NCI-H510A treated with DMSO at 0.1 percent for 48 hours (cell line): ENCODE measurements at places on chromosomes 2 and 18.

- DNase-seq = peak; percentile 50
Observed at GRCh38 chr2:226798422-226799210, 1.0 kb downstream of the IRS1 start.

GRCh38 chr2:39649511-39649910 lies 16.2 kb upstream of the TMEM178A start:
- DNase-seq = no peak

DNA sequence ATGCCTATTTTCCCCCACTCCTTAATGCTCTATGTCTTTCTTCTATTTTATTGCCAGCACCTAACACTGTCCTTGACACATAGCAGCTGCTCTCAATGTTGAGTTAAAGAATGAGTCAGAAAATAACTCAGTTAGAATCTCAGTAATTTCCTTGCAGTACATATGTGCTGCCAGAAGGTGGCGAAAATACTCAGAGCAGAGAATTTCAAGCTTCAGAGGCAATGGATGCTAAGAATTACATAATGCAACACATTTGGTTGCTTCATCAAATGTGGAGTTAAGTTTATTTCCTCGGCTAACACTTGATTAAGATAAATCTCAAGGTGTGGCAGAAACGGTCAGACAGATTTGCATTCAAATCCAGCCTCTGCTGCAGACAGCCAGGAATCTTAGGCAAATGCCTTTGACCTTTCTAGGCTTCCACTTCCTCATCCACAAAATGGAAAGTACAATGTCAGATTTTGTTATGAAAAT lies 105.6 kb downstream of the VSNL1 start:
- DNase-seq = peak; percentile 78

DNA sequence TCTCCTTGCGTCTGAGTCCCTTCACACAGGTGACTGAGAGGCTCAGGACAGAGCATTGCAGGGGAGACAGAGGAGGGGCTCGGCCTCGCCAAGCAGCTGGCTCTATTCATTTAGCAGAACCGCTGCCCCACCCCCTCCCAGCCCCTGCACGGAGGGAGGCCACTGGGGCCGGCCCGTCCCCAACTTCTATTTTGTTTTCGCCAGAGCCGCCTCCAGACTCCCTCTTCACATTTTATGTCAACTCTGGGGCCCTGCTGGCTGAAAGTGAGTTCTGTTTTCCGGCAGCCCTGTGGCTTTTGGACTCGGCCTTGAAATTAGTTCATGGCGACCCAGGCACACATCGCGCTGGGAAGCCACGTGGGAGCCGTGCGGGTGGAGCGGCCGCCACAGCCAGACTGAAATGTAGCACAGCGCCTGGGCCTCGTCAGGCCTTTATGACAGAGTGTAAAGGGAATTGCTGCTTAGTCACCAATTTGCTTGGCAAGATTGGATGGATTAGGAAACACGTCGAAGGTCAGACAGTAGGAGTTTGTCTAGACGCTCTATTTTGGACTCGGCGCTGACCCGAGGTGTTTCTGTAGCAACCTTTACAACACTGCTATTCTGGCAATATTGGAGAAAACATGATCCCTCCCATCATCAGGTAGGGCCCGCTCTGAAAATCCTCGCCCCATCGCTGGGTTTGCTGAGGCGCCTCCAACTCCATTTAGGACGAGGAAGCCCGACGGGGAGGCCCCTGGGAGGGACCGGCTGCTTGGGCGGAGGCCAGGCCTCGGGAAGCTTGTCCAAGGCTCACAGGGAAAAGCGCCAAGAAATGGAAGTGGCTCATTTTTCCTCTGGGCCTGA lies 90.7 kb upstream of the CTDP1 start:
- no peak for DNase-seq

DNA sequence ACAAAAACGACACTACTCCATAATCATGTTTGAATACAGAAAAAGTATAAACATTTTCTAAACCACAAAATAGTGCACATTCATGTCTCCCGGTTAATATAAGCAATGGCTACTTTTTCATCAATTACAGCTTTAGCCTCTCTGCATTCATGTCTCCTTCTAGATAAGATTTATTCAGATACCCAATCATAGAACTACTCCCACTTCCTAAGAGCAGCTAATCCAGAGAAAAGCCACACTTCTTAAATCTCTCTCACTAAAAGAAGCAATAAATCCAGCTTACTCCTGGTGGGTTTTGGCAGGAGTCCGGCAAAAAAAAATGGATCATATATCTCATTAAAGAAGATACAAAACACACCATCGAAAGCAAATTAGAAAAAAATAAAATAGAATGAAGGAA lies 20.1 kb downstream of the DSEL start:
- no peak for DNase-seq

DNA sequence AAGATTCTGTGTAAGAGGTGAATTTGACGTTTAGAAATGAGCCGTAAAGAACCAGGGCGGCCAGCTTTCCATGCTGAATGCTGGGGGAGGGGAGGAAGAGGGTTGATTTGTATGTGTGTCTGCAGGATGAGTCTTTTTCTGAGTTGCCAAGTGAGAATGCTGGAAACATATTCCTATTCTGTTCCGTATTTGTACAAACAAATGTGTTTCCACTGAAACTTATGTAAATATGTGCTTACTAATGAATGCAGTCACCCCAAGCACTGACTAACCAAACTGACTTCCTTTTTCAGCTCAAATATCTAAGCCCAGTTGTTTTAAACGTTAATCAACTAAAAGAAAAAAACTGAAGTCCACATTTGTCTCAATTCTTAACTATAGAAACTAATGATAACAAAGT lies 74.9 kb upstream of the APCDD1 start:
- no peak for DNase-seq

- no peak for DNase-seq
Observed at GRCh38 chr2:34848691-34849090, 1249.6 kb upstream of the FAM98A start.

DNA sequence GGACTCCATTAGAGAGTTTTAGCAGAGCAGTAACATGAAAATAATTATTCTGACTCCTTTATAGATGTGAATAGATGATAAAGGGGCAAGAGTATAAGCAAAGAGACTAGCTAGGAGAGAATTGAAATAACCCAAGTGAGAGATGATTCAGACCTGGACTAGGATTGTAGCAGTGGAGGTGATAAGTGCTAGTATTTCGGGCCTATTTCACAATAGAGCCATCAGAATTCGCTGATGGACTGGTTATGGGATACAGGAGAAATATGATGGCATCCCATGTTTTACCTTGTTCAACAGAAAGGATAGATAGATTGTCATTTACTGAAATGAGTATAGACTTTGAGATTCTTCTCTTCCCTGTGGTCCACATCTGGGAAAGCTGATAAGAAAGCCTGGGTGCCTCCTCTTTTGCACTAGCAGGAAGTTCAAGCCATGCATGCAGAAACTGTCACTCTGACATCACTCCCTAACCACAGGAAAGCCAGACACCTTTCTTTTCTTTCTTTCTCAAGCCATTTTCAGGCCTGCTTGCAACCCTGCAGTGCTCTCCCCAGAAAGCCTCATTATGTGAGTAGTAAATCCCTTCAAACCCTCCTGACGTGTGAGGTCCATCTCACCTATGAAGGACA lies 25.3 kb downstream of the DYNAP start:
- DNase-seq = no peak

DNA sequence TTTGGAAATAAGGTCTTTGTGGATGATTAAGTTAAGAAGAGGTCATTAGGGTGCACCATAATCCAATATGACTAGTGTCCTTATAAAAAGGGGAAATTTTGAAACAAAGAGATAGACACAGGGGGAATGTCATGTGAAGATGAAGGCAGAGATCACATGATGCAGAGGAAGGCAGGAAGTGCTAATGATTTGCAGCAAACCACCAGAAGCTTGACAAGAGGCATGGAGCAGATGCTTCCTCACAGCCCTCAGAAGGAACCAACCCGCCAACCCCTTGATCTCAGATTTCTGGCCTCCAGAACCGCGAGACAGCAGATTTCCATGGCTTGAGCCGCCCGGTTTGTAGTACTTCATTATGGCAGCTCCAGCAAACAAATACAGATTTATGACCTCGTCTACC lies 17.4 kb upstream of the SMARCAL1 start:
- DNase-seq = no peak

GRCh38 chr2:71711133-71711855 lies 257.9 kb downstream of the DYSF start:
- DNase-seq = no peak

- peak; percentile 34 for DNase-seq
Observed at GRCh38 chr2:15730545-15731212, 139.0 kb downstream of the DDX1 start.

GRCh38 chr2:125564471-125564870 lies 1091.5 kb upstream of the GYPC start:
- no peak for DNase-seq

DNA sequence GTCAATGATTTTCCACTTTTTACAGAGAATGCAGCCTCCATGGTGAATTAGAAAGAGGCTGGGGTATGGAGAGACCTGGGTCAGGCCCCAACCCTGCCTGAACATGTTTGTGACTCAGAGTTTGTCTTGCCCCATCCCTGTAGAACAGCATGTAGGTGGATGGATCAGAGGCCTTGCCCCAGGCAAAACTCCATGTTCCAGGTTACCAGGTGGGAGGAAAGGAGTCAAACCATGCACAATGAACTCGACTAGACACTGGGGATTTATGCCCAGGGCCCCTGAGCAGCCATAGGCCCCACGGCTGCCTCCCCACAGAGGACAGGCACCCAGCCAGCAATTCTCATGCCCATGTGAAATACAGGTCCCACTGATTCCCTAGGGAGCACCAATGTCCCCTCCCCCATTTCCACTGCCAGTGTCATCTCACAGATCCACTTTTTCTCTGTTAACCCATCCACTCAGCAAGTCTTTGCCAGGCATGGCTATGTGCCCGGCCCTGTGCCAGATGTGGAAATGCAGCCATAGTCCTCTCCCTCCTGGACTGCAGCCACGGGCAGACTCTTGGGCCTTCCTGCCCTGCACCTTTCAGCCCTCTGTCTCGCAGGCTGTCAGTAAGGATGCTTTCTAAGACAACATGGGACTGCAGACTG lies 737.8 kb upstream of the HS6ST1 start:
- DNase-seq = no peak

- DNase-seq = peak; percentile 3
Observed at GRCh38 chr2:23199115-23199918, 185.7 kb upstream of the KLHL29 start.

GRCh38 chr2:37226863-37227262 lies 4.5 kb downstream of the CEBPZ start:
- no peak for DNase-seq
